ENCODE measurements at places on chromosomes 4 and X.

DNA sequence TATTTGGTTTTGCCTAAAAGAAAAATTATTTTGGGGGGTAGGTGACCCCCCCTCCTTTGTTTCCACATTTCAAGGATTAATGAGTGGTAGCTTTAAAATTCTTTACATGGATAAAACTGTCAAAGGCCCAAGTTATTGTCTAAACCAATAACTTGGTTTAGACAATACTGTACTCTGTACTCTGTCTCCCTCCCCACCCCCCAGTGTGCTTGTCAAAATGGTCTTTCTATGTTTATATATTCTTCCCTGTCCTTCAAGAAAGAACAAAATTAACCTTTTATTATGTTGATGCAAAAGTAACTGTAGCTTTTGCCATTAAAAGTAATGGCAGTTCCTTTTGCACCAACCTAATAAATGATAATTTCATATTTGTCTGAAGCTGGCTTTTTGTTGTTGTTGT is 9.5 kb upstream of the RGN start:
- no peak for DNase-seq

DNA sequence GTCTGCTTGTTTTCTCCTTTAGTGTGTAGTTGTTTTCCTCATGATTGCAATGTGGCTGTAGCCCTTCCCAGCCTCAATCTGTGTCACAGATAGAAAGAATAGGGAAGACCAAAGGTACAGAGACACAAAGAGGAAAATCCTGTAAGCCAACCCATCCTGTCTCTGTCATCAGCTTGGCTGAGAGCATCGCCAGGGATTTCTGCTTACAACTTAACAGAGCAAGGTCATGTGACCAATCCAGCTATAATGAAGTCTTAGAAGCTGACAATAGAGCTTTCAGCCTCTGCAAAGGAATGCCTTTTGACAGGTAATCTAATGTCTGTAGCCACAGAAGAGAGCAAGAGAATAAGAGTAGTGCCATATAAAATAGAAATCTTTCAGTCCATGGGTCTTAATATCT is 1598.0 kb upstream of the AGA start:
- no peak for DNase-seq

DNA sequence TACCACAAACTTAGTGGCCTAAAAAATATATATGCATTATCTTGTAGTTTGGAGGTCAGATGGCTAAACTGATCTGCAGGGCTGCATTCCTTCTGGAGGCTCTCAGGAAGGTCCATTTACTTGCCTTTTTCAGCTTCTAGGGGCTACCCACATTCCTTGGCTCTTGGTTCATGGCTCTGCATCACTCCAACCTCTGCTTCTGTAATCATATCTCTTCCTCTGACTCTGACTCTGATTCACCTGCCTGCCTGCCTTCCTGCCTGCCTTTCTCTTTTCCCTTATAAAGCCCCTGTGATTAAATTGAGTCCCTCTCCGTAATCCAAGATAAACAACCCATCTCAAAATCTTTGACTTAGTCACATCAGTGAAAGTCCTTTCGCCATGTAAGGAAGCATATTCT is 25.0 kb upstream of the FRMPD4 start:
- DNase-seq: no peak

DNA sequence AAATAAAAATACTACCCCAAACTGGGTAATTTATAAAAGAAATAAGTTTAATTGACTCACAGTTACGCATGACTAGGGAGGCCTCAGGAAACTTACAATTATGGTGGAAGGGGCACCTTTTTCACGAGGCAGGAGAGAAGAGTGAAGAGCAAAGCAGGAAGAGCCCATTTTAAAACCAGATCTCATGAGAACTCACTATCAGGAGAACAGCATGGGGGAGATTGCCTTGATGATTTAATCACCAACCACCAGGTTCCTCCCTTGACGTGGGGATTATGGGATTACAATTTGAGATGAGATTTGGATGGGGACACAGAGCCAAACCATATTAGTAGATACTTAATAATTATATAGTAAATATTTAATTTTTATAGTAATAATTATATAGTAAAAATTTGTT is 10.1 kb downstream of the CISD2 start:
- DNase-seq: no peak

DNA sequence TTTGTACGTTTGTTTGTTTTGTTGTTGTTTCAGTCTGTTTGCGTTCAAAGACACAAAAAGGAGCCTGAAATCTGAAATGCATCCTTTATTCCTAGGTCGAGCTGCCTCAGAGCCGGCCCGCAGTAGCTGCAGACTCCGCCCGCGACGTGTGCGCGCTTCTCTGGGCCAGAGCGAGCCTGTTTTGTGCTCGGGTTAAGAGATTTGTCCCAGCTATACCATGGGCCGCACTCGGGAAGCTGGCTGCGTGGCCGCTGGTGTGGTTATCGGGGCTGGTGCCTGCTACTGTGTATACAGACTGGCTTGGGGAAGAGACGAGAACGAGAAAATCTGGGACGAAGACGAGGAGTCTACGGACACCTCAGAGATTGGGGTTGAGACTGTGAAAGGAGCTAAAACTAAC is 2.4 kb downstream of the ARMCX1 start:
- DNase-seq: no peak

DNA sequence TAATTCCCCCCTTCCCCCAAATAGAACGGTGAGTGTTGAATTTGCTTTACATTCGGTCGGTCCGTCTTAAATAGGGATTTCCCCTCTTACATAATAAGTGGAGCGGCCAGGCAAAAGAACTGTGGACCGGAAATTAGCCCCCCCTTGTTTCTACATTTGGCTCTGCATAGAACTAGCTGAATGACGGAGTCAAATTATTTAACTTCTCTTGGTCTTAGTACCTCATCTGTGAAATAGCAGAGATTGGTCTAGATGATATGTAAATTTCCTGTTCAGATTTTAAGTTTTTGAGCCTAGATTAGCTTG is 1.3 kb downstream of the SPATA18 start:
- no peak for DNase-seq

DNA sequence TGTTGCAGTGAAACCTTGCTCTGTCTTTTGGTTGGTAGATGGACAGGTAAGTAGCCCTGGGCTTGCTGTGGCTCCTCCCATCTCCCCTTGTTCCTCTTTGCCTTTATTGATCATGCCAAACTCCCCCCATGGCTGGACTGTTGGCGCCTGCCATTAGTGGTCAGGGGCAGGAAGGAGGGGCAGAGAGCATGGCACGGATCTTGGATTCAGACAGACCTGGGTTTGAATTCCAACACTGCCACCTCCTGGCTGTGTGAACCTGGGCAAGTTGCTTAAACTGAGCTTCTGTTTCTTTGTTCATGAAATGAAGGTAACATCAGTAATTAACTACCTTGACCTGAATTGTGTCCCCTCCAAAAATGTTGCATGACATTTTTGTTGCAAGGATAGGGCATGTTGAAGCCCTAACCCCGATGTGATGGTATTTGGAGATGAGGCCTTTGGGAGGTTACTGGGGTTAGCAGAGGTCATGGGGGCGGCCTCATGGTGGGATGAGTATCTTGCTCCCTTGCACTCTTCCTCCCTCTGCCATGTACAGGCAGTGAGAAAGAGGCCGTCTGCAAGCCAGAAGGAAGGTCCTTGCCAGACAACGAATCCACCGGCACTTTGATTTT is 6.0 kb downstream of the SLC2A9 start:
- peak; percentile 46 for DNase-seq

- no peak for DNase-seq
Observed at GRCh38 chr4:139921429-139922184, 232.4 kb downstream of the MAML3 start.

DNA sequence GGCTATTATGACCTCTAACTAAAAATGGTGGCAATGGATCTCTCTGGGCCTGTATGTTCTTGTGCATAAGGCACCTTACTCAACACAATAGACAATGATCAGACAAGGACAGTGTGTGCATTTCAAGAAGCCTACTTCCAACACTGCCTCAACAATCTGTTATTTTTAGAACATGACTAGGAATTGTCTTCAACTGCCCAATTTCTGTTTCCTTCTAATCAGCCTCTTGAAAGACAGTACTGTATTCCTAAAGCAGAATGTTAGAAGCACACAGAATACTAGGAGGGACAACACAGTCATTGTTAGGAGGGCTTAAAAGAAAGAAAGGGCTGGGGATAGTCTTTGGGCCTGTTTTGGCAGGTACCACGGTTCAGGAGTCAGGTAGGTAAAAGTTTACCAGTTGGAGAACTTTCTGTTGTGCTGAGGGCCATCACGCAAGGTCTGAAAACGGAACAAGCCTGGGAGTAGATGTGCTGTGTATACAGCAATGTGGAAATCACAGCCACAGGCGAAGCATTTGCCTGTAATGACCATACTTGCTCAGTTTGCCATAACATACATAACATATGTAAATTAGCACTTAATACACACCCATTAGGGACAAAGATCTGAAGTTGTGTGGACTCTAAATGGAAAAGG is 100.8 kb upstream of the ATXN3L start:
- no peak for DNase-seq

DNA sequence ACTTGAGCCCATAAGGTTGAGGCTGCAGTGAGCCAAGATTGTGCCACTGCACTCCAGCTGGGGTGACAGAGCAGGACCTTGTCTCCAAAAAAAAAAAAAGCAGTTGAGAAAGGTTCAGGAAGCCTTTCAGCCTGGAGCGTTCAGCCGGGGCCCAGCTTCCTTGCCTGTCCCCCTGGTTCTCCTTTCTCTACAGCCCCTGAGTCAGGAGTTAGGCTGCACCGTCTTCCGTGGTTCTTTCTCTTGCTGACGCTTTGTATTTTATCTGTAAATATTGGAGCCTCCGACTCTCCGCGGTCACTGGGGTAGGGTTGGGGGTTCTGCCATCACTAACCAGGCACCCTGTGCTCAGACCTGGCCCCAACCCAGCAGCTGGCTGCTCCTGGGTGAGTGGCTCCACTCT is 13.8 kb upstream of the UVSSA start:
- DNase-seq: no peak

- no peak for DNase-seq
Observed at GRCh38 chrX:38817004-38817703, 15.9 kb downstream of the MID1IP1 start.

DNA sequence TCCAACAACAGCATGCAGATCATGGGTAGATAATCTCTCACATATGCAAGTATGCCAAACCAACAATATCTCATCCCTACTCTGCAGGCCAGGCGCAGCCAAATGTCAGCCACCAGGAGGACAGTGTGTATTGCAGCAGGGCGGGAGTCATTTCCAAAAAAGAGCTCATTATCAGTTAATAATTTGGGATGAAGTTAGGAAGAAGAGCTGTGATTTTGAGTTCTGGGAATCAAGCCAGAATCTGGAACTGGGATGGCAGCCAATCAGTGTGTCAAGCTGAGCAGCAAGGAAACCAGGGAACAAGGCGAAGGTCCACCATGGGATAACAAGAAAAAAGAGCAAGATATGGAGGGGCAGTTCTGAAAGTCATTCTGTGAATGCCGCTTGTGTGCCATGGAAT is 88.2 kb upstream of the CAMK2D start:
- no peak for DNase-seq

DNA sequence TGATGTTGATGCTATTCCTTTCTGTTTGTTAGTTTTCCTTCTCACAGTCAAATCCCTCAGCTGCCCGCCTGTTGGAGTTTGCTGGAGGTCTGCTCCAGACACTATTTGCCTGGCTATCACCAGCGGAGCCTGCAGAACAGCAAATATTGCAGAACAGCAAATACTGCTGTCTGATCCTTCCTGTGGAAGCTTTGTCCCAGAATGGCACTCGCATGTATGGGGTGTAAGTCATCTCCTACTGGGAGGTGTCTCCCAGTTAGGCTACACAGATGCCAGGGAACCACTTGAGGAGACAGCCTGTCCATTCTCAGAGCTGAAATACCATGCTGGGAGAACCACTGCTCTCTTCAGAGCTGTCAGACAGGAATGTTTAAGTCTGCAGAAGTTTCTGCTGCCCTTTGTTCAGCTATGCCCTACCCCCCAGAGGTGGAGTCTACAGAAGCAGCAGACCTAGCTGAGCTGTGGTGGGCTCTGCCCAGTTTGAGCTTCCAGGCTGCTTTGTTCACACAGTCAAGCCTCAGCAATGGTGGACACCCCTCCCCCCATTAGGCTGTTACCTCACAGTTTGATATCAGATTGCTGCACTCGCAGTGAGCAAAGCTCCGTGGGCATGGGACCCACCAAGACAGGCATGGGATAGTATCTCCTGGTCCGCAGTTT is 74.9 kb downstream of the SPIN3 start:
- DNase-seq: no peak

GRCh38 chr4:80035336-80035735 is 37.7 kb downstream of the ANTXR2 start:
- no peak for DNase-seq

DNA sequence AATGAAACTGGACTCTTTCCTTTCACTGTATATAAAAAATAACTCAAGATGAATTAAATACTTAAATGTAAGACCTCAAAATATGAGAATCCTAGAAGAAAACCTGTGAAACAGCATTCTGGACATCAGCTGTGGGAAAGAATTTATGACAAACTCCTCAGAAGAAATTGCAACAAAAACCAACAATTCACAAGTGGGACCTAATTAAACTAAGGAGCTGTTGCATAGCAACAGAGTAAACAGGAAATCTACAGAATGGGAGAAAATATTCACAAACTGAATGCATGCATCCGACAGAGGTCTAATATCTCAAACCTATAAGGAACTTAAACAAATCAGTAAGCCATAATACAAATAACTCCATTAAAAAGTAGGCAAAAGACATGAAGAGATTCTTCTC is 851.7 kb upstream of the PCDH10 start:
- DNase-seq: no peak

DNA sequence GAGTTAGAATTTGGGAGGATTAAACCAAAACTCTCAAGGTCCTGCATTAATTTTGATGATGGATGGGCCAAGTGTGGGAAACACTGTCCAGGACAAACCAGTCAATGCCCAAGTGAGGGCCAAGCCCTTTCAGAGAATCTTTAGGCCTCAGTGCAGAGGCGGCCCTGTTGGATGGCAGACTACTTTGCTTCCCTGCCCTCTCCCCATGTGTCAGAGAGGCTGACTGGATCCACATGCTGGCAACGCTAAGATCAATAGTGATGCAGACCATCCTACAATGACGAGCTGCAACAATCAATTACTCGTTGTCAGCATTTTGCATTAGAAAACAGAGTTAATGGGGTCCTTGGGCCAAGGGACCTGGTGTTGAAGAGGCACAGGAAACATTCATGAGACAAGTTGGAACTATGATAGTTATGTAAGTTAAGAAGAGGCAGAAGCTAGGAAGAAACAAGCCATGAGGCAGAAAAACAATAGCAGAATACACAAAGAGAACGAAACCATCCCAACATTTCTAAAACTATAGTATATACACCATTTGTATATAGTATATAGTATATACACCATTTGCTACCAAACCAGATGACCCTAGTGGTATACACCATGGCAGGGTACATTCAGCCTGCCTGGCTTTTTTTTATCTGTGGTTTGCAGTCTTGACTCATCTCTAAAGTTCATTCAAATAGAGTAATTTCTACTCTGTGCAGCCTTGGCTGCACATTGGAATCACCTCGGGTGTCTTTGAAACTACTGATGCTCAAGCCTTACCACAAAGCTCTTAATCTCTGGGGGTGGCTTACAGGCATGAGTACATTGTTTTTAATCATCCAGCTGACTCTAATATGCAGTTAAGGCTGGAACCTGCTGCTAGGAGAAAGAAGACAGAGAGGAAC is 147.7 kb upstream of the GYPA start:
- no peak for DNase-seq

- DNase-seq: no peak
Observed at GRCh38 chr4:12701384-12701783, 782.8 kb downstream of the RAB28 start.

- DNase-seq: no peak
Observed at GRCh38 chr4:40990236-40990898, 224.0 kb downstream of the APBB2 start.

Data from 8988T (cell line).